Glutamatergic neuron (in vitro differentiated cells): ENCODE measurements at places on chromosomes 4 and X. TPM values are rescaled to one million over a fixed set of nuclear protein-coding genes. Genes with fewer than 3 reads are reported as not detected.
A peak's percentile ranks its signal among the peaks of the same experiment; 100 is the strongest.

NMU gene
- 9.4 TPM for total RNA-seq

DCHS2 gene
- 97.4 TPM for total RNA-seq

SLC10A4 gene
- 7.1 TPM for total RNA-seq

AKAP4 gene
- not detected for total RNA-seq

FAM133A gene
- total RNA-seq = 0.39 TPM

SLC7A11 gene
- total RNA-seq = 10.4 TPM

PIR gene
- total RNA-seq = 2.6 TPM

RRH gene
- total RNA-seq = 0.29 TPM

DNA sequence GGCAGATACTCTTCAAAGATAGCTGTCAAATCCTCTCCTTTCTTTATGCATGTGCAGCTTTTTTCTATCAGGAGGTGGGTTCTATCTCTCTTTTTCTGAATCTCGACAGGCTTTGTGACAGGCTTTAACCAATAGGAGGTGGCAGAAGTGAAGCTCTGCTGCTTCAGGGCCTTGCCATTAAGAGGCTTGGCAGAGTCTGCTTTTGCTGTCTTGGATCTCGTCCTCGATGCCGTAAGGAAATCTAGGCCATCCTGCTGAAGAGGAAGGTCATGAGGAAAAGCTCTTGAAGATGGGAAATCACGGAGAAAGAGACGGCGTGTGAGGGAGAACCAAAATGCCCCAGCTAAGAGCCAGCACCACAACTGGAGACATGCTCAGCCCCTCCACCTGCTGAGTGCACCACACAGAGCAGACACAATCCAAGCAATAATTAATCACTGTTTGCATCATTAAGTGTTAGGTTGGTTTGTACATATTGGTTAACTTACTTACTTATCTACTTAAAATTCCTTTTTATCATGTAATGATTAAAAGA lies 92.2 kb downstream of the DDIT4L start:
- H3K27ac ChIP-seq = no peak overlapping the region
- no peaks in the 10 kb centered on the region for H3K36me3 ChIP-seq
- H3K4me1 ChIP-seq = peaks cover 2% of the 10 kb centered on the region

DNA sequence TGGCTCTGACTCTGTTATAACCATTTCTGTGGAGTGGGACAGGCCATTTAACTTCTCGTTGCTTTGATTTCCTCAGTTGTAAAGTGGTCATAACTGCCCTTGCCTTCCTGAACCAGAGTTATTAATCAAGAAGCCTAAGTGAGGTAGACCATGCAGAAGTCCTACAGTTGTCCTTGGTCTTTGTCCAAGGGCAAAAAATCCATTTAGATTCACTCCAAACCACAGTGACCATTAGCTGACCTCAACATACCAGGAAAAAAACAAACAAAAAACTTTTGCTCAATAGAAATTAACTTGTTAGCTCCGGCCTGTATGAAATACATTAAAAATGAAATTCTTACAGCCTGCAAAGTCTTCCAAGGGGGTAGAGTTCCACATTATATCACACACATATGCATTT lies 52.7 kb downstream of the TBC1D9 start:
- no peak overlapping the region for H3K4me3 ChIP-seq
- H3K4me1 ChIP-seq = peaks cover 4% of the 10 kb centered on the region
- peaks cover 3% of the 10 kb centered on the region for H3K27me3 ChIP-seq

DNA sequence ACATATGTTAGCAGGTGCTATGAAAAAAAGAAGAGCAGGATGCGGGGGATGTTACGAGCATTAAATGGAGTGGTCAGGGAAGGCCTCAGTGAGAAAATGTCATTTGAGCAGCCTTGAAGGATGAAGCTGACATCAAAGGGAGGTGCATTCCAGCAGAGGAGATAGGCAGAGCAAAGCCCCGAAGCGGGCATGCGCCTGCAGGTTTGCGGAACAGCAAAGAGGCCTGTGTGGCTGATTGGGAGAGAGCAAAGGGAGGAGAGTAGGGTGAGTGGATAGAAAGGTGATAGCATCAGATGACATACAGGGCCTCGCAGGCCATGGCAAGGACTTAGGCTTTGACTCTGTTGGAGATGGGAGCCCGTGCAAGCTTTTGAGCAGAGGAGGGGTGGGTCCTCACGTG lies 95.4 kb upstream of the GPR50 start:
- no peaks in the 10 kb centered on the region for H3K27me3 ChIP-seq
- H3K36me3 ChIP-seq = no peaks in the 10 kb centered on the region
- H3K4me3 ChIP-seq = no peak overlapping the region
- no peak overlapping the region for H3K27ac ChIP-seq
- H3K4me1 ChIP-seq = peaks cover 2% of the 10 kb centered on the region

DNA sequence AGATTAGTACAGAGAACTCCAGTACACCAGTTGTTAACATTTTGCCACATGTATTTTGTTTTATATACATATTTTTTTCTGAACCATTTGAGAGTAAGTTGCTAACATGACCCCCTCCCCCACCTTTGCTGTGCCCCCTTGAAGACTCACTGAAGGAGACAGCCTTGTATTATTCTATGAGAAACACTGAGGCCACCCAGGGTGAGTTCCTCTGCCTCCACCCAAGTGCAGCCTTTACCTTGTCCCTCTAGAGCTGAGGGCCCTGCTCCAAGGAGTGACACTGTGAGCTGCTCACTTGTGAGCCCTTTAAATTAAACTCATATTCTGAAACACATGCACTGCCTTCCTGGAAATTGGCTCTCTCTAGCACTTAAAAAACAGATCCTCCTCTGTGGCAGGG lies 21.1 kb downstream of the KIT start:
- H3K36me3 ChIP-seq = no peaks in the 10 kb centered on the region
- H3K27me3 ChIP-seq = no peaks in the 10 kb centered on the region
- no peak overlapping the region for H3K4me3 ChIP-seq
- no peak for DNase-seq
- H3K4me1 ChIP-seq = peaks cover 3% of the 10 kb centered on the region

- H3K4me1 ChIP-seq = no peaks in the 10 kb centered on the region
- no peak for DNase-seq
- H3K27ac ChIP-seq = no peak overlapping the region
- no peaks in the 10 kb centered on the region for H3K27me3 ChIP-seq
- no peaks in the 10 kb centered on the region for H3K36me3 ChIP-seq
Measured at GRCh38 chr4:30434656-30435055, 285.5 kb upstream of the PCDH7 start.

DNA sequence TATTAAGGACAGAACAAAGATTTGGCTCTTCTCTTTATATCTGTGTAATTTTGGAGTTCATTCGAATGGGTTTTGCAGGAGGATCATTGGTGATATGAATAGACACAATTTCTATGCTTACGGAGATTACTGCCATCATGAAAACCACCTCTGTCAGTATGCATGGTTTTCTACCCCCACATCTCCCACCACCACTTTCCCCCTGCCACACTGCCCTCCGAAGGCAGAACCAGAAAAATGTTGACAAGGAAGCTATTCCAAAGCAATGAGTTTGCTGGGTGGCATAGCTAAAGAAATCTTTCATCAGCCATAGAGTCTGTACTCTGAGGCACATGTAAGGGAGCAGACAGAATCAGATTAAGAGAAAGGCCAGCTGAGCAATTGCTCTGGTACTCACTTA lies 567.3 kb upstream of the ACTRT1 start:
- peaks cover 1% of the 10 kb centered on the region for H3K27me3 ChIP-seq
- H3K27ac ChIP-seq = no peak overlapping the region
- H3K4me1 ChIP-seq = no peaks in the 10 kb centered on the region
- no peak for DNase-seq
- no peaks in the 10 kb centered on the region for H3K36me3 ChIP-seq

GRCh38 chr4:139728840-139729239 lies 63.2 kb downstream of the MGST2 start:
- peaks cover 7% of the 10 kb centered on the region for H3K27me3 ChIP-seq
- no peak overlapping the region for H3K4me3 ChIP-seq
- H3K4me1 ChIP-seq = peaks cover 37% of the 10 kb centered on the region
- no peak for DNase-seq
- H3K27ac ChIP-seq = no peak overlapping the region
- H3K36me3 ChIP-seq = peaks cover 13% of the 10 kb centered on the region

DNA sequence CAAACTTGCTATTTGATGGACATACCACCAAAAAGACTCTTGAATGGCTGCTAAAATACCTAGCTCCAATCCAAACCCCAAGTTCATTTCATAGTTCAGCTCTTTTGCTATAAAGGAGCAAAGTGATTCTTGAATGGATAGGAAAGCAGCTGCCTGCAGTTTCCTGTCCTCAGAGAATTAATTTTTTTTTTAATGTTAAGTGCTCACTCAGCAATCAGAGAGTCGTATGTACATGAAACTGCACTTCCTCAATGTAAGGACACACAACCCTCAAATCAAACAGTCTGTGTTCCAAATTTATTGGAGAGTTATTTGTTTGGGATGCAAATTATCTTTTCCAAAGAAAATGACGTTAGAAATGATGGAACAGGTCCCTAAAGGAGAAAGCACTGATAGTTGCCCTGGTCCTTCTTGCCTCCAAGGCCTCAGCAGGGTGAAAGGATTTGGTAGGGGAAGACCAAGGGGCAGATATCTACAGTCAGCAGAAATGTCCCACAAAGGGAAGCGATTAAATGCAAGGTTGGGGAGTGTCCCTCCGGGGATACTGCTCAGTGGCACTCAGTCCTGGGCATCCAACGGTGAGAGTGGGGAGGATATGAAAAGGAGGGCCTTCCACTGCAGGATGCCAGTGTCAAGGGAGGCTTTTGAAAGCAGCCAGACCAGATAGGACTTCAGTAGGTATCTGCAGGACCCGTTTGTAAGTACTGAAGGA lies 67.2 kb upstream of the RASGEF1B start:
- H3K27ac ChIP-seq = no peak overlapping the region
- no peaks in the 10 kb centered on the region for H3K4me1 ChIP-seq
- no peaks in the 10 kb centered on the region for H3K27me3 ChIP-seq
- H3K4me3 ChIP-seq = no peak overlapping the region
- DNase-seq = no peak

- H3K27me3 ChIP-seq = no peaks in the 10 kb centered on the region
- H3K4me1 ChIP-seq = peaks cover 8% of the 10 kb centered on the region
- no peak for DNase-seq
- H3K36me3 ChIP-seq = no peaks in the 10 kb centered on the region
- no peak overlapping the region for H3K27ac ChIP-seq
Measured at GRCh38 chr4:153808175-153808574, 19.3 kb upstream of the SFRP2 start.

- H3K27me3 ChIP-seq = peaks cover 1% of the 10 kb centered on the region
- no peak for DNase-seq
- peaks cover 2% of the 10 kb centered on the region for H3K4me1 ChIP-seq
- peak overlapping the region; percentile 8 for H3K4me3 ChIP-seq
Measured at GRCh38 chr4:187999406-187999932, 3.9 kb downstream of the ZFP42 start.

GRCh38 chr4:101967697-101968346 lies 177.3 kb downstream of the BANK1 start:
- H3K27ac ChIP-seq = no peak overlapping the region
- no peaks in the 10 kb centered on the region for H3K4me1 ChIP-seq
- H3K4me3 ChIP-seq = no peak overlapping the region
- no peaks in the 10 kb centered on the region for H3K36me3 ChIP-seq

GRCh38 chr4:169208516-169208915 lies 62.2 kb downstream of the SH3RF1 start:
- H3K36me3 ChIP-seq = peaks cover 5% of the 10 kb centered on the region
- H3K4me3 ChIP-seq = no peak overlapping the region
- no peaks in the 10 kb centered on the region for H3K27me3 ChIP-seq
- no peak overlapping the region for H3K27ac ChIP-seq
- peaks cover 2% of the 10 kb centered on the region for H3K4me1 ChIP-seq

- H3K4me3 ChIP-seq = no peak overlapping the region
- no peaks in the 10 kb centered on the region for H3K4me1 ChIP-seq
- H3K27me3 ChIP-seq = peaks cover 4% of the 10 kb centered on the region
- DNase-seq = no peak
- H3K27ac ChIP-seq = no peak overlapping the region
Measured at GRCh38 chr4:21092531-21092930, 392.3 kb downstream of the PACRGL start.

DNA sequence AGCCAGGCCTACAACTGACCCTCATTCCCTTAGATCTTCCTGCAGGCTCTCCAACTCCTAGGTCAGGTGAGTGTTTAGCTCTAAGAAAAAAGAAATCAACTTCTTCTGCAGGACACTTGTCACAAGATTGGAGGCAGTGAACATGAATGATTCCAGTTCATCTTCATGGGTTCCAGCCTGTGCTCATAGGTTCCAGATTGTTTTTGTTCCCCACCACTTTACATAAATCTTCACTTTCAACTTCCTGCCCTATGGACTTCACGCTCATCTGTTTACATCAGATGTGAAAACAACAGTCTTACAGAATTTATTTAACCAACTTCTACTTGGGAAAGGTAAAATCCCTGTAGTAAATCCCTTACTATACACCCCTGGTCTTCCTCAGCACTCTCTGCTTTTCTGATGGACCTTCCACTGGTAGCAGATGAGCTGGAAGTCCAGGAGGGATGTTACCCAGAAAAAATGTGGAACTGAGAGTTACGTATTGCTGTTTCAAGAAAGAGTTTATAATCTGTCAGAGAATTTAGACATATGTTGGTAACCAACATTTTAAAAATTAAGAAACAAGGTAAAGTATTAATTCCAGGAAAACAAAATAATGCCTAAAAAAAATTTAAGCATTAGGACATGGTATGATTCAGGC lies 62.4 kb downstream of the ANAPC10 start:
- H3K27ac ChIP-seq = no peak overlapping the region
